Osteoblast (primary cell): ENCODE measurements at places on chromosomes 5 and 9. TPM values are rescaled to one million over a fixed set of nuclear protein-coding genes. Genes with fewer than 3 reads are reported as not detected.
A peak's percentile ranks its signal among the peaks of the same experiment; 100 is the strongest.

PKD2L2 gene
- total RNA-seq, result under 0.01 TPM in 1 of 2 replicates, not detected in the other

HEMGN gene
- not detected in 2 replicates for total RNA-seq

IL5 gene
- not detected in 2 replicates for total RNA-seq

SOHLH1 gene
- total RNA-seq, result not detected in 2 replicates

ARHGEF37 gene
- total RNA-seq, result 0.72 and 0.88 TPM in 2 replicates

SLC1A1 gene
- total RNA-seq, result 20.0 and 25.7 TPM in 2 replicates

- H3K36me3 ChIP-seq, result no peaks in the 10 kb centered on the region
- no peak overlapping the region for H3K27ac ChIP-seq
- no peak for DNase-seq
- H3K4me1 ChIP-seq, result no peaks in the 10 kb centered on the region
- H3K27me3 ChIP-seq, result no peaks in the 10 kb centered on the region
- H3K4me3 ChIP-seq, result no peak overlapping the region
These were observed 209.3 kb downstream of the ZNF608 start for GRCh38 chr5:124537107-124537506.

GRCh38 chr9:124594225-124594624, 87.0 kb upstream of the NR5A1 start:
- no peak for DNase-seq
- no peaks in the 10 kb centered on the region for H3K36me3 ChIP-seq
- no peaks in the 10 kb centered on the region for H3K4me1 ChIP-seq
- no peak overlapping the region for H3K27ac ChIP-seq
- no peak overlapping the region for H3K4me3 ChIP-seq

GRCh38 chr5:107997338-107997980, 326.7 kb upstream of the EFNA5 start:
- no peaks in the 10 kb centered on the region for H3K27me3 ChIP-seq
- H3K4me1 ChIP-seq, result peaks cover 3% of the 10 kb centered on the region

DNA sequence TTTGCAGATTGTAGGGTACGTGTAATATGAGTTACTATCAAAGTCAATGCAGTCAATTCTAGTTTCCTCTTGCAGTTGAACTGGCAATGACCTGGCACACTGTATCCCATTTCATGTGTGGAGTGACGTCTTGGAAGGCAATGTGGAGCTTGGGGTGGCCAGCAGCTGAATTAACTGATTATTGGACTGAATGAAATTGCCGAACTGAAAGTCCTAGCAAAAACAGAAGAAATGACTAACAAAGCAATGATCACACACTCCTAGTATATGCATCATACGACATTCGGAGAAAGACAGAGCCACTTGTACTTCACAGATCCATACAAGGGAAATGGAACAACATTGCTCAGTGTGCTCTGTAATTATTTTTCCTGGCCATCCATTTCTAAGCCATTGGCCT, 259.1 kb upstream of the DAPK1 start:
- DNase-seq, result peak; percentile 44
- H3K27ac ChIP-seq, result peak overlapping the region; percentile 43
- no peaks in the 10 kb centered on the region for H3K36me3 ChIP-seq
- H3K27me3 ChIP-seq, result no peaks in the 10 kb centered on the region
- H3K4me3 ChIP-seq, result peak overlapping the region; percentile 10
- peaks cover 17% of the 10 kb centered on the region for H3K4me1 ChIP-seq

DNA sequence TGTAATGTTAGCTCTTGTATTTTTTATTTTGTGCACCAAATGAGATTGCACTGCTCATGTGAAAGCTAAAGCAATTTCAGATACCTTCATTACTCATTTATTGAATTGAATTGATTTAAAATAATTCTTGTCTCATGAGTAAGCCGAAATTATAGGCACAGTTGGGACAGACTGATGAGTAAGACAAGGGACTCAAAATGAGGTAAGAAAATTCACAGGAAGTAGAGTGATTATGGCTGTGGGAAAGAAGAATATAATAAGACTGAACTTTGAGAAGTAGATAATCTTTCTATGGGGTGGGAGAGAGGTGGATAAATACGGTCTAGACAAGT, 51.1 kb downstream of the NUDT12 start:
- H3K27ac ChIP-seq, result peak overlapping the region; percentile 26
- no peaks in the 10 kb centered on the region for H3K36me3 ChIP-seq
- DNase-seq, result no peak
- peaks cover 9% of the 10 kb centered on the region for H3K4me1 ChIP-seq
- H3K27me3 ChIP-seq, result no peaks in the 10 kb centered on the region

DNA sequence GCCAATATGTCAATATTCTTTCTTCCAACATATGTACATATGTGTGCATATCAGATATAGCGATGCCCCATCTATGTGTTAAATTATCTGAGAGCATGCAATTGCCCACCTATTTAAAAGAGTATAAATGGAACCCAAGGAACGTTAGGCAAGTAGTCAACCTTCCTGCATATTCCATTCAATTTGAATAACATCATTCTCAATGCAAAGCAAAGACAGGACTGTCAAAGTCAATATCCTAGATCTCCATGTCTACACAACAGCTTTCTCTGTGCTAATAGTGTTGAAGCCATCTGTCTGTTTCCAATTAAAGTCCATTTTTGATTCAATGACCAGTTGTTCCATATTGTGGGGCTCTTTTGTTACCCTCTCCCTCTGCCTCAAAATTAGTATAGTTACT, 85.3 kb upstream of the COX7C start:
- H3K4me3 ChIP-seq, result no peak overlapping the region
- no peak overlapping the region for H3K27ac ChIP-seq
- DNase-seq, result no peak

DNA sequence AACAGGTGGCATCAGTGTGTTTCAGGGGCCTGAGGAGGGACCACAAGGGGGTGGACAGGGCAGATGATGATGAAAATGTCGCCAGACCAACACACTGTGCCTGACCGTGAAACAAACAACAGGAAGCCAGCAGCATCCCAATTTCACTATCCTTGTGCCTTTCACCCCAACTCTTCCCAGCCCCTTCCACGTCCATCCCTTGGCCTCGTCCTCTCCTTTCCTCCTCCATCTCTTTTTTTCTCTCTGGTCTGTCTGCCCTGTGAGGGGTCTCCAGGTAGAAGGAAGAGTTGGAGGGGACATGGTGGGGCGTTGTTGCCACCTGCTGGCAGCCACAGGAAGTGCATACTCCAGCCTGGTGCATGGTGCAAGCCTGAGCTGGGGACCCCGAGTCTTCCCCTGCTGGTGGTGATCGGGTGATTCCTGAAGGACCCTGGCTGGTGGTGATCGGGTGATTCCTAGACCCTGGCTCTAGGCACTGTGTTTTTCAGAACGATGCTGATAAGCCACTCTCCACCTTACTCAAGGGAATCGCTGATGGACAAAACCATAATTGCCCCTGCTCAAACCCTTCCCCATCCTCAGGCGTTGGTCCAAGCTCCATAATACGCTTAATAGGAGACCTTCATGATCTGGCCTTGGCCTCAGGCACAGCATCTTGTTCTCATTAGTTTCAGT, 21.7 kb upstream of the NSD1 start:
- no peak overlapping the region for H3K4me3 ChIP-seq
- H3K27me3 ChIP-seq, result no peaks in the 10 kb centered on the region
- peaks cover 9% of the 10 kb centered on the region for H3K4me1 ChIP-seq

DNA sequence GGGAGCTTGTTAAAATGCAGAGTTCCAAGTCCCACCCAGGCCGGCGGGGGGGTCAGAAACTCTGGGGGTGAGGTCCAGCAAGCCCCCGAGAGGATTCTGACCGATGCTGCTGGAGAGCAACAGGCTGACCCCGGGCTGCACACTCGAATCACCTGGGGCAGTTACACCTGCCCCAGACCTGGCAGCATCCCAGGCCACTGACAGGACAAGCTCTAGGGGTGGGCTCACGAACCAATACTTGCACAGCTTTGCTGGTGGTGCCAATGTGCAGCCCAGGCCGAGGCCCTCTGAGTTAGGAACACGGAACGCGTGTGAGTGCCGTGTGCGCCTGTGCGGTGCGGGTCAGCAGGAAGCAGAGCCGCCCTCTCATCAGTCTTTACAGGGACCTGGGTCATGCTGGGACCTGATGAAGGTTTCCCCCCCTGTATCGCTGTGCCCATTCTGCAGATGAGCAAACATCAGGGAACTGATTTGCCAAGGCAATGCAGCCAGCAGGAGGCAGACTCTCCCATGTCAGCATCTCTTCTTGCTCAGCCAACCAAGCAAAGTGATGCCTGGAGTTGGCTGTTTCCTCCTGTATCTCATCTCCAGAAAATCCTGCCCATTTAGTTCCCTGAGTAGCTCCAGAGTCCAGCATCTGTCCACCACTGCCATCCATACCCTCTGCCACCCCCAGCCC, 16.3 kb downstream of the FAM163B start:
- peaks cover 5% of the 10 kb centered on the region for H3K27me3 ChIP-seq
- no peak overlapping the region for H3K4me3 ChIP-seq
- no peaks in the 10 kb centered on the region for H3K4me1 ChIP-seq
- H3K27ac ChIP-seq, result no peak overlapping the region
- no peaks in the 10 kb centered on the region for H3K36me3 ChIP-seq
- DNase-seq, result no peak

DNA sequence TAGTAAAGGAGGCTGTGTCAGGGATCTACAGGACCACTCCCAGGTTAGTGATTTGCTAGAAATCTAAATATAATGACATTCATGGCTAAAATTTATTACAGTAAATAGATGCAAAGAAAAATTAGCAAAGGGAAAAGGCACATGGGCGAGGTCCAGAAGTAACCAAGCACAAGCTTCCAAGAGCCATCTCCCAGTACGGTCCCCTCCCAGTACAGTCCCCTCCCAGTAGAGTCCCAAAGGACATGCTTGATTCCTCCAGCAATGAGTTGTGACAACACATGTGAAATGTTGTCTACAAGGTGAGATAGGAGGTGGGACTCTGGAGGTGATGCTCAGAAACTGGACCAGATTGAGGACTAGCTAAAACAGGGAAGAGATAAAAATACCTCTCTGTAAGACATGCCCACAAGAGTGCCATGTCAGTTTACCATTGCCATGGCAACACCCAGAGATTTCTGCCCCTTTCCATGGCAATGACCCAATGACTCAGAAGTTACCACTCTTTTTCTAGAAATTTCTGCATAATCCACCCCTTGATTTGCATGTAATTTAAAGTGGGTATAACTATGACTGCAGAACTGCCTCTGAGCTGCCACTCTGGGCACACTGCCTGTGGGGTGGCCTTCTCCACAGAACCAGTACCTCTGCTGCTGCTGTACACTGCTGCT, 27.9 kb upstream of the CEMIP2 start:
- no peak overlapping the region for H3K4me3 ChIP-seq
- DNase-seq, result no peak
- H3K27me3 ChIP-seq, result no peaks in the 10 kb centered on the region
- no peak overlapping the region for H3K27ac ChIP-seq

- no peak overlapping the region for H3K27ac ChIP-seq
- no peak for DNase-seq
- no peaks in the 10 kb centered on the region for H3K36me3 ChIP-seq
- H3K27me3 ChIP-seq, result no peaks in the 10 kb centered on the region
- H3K4me3 ChIP-seq, result no peak overlapping the region
These were observed 68.8 kb downstream of the ANKRD55 start for GRCh38 chr5:56164376-56164775.

- H3K4me3 ChIP-seq, result no peak overlapping the region
- DNase-seq, result peak; percentile 88
- H3K4me1 ChIP-seq, result peaks cover 18% of the 10 kb centered on the region
These were observed 107.4 kb downstream of the LMNB1 start for GRCh38 chr5:126884269-126884819.

- no peak overlapping the region for H3K4me3 ChIP-seq
- no peak for DNase-seq
- no peaks in the 10 kb centered on the region for H3K36me3 ChIP-seq
These were observed 8.9 kb downstream of the PAEP start for GRCh38 chr9:135570456-135570855.

DNA sequence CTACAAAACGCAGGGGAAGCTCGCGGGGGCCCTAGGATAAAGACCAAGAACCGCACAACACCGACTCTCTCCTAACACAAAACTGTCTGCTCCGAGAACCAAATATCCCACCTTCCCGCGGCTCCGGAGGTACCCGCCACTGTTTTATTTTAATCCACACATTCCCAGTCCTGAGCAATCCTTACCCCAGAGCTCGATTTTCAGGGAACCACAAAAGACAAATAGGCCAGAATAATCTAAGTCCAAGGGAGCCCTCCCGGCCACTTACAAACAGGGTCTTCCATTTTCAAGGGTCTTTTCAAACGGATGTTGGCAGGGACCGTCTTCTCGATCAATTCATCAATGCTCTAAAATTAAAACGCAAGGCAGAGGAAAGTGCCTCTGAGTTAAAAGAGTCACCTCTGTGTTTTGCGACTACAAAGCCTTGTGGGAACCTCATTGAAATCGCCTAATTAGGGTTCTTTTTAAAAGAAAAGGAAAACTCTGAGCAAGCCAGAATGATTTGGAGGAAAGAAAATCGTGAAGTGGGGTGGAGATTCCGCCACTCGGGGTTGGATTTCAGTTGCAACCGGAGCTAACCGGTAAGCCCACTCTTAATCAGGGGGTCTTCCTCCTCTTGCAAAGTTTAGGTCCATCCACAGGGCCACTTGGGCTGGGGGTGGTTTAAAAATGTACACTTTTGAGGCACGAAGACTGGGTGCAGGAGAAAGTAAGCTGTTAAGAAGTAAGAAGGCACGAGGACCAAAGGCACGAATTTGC, 1.0 kb downstream of the GLDC start:
- H3K36me3 ChIP-seq, result no peaks in the 10 kb centered on the region
- no peaks in the 10 kb centered on the region for H3K4me1 ChIP-seq
- no peak overlapping the region for H3K27ac ChIP-seq

DNA sequence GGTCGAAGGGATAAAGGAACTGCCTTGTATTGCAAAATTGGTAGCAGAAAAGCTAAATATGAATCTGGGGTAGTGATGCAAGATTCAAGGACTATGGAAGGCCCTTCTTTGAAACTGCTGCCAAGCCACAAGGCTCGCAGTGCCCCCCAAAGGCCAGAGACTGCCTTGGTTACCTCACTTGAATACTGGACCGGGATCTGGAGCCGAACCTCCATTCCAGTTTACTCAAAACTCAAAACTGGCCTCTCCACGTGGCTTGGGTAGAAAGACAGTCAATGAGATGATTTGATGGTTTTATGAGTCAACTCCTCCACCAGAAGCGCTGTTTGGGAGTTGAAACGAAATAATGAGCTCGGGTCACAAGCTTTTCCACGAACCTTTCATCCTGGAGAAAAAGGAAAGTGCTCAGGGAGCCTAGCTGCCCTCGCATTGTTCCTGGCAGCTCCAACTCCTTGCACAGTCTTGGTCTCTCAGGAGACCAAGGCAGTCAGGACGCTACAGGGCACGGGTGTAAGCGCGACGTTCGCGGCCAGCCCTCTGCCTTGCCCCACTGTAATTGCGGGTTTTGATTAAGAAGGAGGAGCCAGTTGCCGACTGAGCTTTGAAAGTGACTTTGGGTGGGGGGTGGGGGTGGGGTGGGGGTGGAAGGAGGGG, 2.8 kb downstream of the ST8SIA4 start:
- peak overlapping the region; percentile 75 for H3K4me3 ChIP-seq
- peak overlapping the region; percentile 59 for H3K27ac ChIP-seq
- peak; percentile 62 for DNase-seq
- no peaks in the 10 kb centered on the region for H3K36me3 ChIP-seq
- peaks cover 13% of the 10 kb centered on the region for H3K27me3 ChIP-seq

DNA sequence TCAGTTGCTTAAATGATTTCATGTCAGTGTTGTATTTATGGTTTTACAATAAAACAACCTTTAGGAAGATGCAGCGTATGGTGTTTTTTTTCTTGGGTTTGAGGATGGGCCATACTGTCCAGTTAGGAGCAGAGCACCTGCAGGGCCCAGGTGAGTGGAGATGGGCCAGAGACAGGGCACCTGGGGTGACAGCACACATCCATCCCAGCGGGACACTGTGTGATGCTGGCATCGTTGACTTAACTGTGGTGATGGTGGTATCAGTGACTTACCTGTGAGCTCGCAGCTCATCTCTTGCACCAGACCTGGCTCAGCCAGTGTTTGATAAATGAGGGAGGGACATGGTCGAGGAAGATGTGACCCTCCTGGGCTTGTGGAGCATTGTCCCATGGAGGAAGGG, 21.6 kb downstream of the AMBP start:
- no peaks in the 10 kb centered on the region for H3K27me3 ChIP-seq
- H3K27ac ChIP-seq, result no peak overlapping the region
- no peak for DNase-seq
- peaks cover 6% of the 10 kb centered on the region for H3K4me1 ChIP-seq
